ENCODE measurements at places on chromosomes 11 and 22.

DNA sequence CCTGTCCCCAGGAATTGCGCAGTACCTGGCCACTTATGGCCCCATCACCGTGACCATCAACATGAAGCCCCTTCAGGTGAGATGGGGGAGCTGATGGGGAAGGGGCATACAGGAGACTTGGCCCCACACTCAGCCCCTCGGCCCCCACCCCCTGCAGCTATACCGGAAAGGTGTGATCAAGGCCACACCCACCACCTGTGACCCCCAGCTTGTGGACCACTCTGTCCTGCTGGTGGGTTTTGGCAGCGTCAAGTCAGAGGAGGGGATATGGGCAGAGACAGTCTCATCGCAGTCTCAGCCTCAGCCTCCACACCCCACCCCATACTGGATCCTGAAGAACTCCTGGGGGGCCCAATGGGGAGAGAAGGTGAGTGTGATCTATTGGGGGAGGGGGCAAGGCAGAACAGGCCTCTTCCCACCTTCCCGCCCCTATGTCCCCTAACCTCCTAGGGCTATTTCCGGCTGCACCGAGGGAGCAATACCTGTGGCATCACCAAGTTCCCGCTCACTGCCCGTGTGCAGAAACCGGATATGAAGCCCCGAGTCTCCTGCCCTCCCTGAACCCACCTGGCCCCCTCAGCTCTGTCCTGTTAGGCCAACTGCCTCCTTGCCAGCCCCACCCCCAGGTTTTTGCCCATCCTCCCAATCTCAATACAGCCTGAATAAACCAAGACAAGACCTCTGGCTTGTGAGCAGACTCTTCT is 3.6 kb downstream of the CTSW start:
- no peak for DNase-seq

DNA sequence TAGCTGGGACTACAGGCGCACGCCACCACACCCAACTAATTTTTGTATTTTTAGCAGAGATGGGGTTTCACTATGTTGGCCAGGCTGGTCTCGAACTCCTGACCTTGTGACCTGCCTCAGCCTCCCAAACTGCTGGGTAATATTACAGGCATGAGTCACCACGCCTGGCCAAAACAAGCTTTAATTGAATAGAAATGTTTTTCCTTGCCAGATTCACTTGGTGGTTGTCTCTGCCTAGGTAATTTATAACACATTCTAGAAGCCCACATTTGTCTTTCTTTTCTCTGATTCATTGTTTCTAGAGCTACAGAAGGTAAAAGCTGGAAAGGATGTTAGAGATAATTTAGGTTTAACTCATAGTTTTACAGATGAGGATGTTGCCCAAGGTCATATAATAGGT is 41.3 kb downstream of the CECR2 start:
- no peak for DNase-seq

- no peak for DNase-seq
Measured at GRCh38 chr11:7696424-7696823, 9.9 kb downstream of the OVCH2 start.

DNA sequence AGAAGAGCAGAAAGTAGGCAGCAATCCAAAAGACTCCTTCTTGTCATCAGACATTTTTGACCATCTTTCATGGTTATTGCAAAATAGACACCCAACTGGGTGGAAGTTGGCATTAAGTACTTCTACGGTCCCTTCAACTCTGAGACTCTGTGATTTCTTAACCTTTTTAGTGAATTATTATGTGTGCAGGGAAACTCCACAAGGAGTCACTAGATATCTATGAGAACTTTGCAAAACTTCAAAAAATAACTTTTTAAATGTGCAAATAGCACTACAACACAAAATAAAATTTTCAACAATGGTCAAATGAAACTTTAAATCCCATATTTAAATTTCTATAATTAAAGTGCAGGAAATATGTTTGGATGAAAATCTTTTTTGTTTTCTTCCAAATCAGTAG is 88.7 kb downstream of the SLC17A6 start:
- DNase-seq: no peak

GRCh38 chr11:132077416-132077815 is 707.0 kb downstream of the NTM start:
- no peak for DNase-seq

DNA sequence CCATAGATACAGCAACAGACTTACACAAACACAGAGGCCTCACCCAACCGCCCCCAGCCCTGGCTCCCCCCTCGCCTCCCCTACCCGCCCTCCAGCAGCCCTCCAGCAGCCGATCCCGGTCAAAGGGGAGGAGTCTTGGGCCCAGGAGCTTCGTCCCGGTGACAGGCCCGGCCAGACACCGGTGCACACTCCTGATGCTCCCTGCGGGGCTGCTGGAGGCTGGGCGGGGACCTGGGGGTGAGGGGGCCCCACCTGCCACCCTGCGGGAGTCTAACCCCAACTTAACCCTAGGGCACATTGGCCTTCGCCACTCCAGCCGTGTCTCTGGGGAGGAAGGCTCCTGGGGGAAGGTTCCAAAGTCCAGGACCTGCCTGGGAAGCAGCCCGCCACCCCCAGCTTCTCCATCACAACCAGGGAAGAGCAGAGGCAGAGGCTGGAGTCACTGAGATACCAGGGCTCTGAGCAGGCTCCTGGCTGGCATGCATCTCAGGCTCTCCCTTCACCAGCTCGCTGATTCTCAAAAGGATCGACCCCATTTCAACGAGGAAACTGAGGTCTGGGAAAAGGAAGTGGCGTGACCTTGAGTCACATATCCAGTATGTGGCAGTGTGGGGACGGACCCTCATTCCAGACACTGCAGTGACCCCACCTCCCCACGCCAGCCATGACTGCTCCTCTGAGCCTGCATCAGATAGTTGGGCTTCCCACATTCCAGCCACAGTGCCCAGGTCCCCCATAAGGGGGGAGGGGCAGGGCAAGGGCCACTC is 14.4 kb downstream of the BCL9L start:
- DNase-seq: no peak

- DNase-seq: no peak
Measured at GRCh38 chr11:2342981-2343380, 34.1 kb upstream of the CD81 start.

- no peak for DNase-seq
Measured at GRCh38 chr11:109680127-109680526, 258.1 kb downstream of the C11orf87 start.

DNA sequence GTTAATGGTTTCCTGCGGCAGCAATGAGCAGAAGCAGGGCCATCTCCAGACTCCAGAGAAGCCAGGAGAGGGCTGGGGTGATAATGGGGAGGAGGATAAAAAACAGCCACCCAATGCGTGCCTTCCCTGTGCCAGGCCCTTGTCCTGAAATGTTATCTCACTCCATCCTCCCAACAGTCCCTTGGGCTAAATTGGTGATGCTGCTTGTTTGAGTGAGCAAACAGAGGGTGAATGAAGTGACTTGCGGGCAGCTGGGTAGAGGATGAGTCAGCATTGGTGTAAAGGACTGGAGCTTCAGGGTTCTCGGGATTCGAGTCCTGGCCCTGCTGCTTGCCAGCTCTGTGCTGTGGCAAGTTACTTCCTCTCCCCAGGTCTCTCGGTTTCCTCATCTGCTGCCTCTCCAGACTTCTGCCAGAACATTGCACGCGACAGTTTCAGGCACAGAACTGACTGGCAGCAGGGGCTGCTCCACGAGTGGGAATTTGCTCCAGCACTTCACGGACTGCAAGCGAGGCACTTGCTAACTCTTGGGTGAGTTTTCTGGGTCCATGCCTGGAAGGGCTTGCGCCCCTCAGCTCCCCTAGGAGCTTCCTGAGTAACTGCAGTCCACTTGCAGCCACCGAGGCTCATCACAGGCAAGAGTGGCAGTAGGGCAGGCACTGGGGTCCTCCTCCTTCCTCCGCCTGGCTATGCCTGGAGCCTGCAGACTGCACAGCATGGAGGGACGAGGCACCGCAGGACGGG is at the start of gene P2RY6:
P2RY6 (plus strand) TSS at position 403 of the 744 bp plus-strand sequence. CDS start 24,181 bp downstream, outside the sequence.
- DNase-seq: no peak

DNA sequence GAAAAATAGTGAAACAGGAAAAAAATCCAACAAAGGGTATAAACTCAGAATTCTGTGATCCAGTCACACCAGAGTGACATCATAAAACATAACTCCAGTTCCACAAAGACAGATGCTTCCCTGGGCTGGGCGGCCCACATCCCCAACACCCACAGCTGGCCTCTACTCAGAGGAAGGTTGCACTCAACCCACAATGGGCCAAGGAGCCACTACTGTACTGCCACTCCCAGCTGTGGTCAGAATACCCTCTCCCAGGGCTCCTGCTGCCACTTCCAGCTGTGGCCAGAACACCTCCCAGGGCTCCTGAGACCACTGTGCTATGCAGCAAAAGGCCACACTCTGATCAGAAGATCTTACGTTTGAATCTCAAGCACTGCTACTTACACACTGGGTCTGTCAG is 18.3 kb downstream of the SMCO4 start:
- DNase-seq: no peak

GRCh38 chr11:124376280-124376679 is 8.0 kb downstream of the OR8B2 start:
- no peak for DNase-seq

GRCh38 chr11:35799655-35800054 is 137.1 kb downstream of the TRIM44 start:
- no peak for DNase-seq

GRCh38 chr11:117786135-117786870 is 10.7 kb downstream of the DSCAML1 start:
- no peak for DNase-seq

DNA sequence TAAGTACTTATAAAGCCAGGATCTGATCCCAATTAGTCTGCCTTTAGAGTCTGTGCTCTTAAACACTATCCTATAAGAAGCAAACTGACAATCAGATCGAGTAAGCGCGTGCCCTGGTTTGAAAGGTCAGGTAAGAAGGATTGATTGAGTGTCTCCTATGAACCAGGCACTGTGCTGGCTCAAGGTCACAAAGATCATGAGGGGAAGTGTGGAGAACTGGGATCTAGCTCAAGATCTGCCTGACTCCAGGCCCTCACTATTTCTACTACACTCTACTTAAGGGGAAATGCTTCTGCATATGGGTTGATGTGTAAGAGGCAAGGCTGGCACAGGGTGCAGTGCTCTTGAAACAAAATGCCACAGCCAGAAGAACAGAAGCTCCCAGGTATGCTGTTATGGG is 77.0 kb downstream of the ME3 start:
- no peak for DNase-seq

GRCh38 chr22:34301569-34301968 is 381.3 kb upstream of the LARGE1 start:
- DNase-seq: no peak

GRCh38 chr11:64878223-64878493 is 263 bp downstream of the EHD1 start:
- DNase-seq: no peak

DNA sequence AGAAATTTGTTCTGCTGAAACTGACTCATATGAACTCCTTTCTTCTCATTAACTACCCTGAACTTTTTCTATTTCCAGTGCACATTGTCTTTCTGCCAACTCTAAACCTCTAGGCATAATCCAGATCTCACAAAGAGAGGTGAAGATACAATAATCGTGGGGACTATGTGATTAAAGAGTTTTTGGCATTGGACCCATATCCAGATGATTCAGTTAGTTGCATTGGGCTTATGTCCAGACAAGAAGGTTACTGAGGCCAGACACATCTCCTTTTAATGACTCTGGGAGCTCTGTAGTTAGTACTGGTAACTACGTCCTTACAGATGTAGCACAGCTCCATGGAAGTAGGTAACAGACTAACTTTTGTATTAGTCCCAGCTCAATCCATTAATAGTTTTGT is 273.0 kb downstream of the CASP12 start:
- DNase-seq: no peak

DNA sequence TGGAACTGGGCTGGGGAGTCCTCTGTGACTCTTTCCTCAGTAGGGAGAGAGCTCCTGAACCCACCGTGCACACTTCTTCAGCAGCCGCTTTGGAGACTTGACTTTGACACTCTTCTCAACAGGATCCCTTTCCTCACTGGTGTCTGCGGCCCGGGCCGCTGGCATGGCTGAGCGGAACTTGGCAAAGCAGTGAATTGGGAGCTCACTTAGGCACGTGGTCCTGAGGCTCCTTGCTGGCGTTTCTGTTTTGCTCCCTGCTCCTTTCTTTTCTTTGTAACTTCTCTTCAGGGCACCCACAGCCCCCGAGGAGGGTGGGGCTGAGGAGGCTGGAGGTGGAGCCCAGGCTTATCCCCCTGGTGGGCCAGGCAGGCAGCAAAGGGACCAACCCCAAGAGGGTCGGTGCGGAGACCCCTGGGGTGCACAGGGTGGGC is 8.4 kb upstream of the KCNQ1OT1 start:
- DNase-seq: no peak

DNA sequence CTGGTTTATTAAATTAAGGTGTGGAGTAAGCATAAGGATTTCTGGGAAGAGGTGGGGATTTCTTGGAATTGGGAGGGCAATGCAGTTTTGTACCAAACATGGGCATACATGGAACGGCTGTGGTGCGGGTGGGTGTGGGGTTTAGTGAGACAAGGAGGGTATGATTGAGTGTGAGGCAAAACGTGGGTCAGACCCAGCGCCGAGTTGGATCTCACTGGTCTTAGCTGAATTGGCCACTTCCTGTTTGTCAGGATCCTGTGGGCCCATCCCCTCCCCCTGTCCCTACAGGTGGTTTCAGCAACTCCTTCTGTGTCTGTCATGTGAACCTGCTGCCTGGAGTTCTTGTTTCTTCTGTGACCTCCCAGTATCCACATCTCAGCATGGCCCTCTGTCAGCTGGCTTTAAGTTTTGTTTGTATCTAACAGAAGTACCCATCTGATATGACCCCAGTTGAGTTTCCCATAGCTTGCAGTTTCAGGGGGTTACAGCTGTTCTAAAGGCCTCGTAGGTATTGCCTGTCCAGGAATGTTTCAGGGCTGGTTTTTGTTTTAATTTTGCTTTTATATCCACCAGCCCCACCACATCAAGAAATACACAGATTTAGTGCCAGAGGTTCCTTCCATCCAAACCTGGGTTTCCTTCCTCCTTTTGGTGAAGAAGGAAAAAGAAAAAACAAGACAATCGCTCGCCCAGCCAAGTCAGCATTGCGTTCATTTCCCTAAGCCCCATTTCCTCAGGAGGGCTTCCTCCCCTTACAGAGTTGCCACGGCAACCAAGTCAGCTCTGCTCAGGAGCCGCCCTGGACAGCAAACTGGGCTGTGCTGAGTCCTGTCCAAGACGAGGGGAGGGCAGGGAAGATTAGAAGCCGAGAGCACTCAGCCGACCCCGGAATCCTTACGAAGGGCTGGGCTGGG is 6.0 kb downstream of the APOL1 start:
- no peak for DNase-seq

- DNase-seq: no peak
Measured at GRCh38 chr22:37185646-37186227, 2.3 kb downstream of the C1QTNF6 start.

Measured in AG04450 (cell line).